ENCODE measurements at places on chromosomes 3 and 15.

- no peak for DNase-seq
Observed at GRCh38 chr15:100253640-100254039, 88.1 kb downstream of the ADAMTS17 start.

- peak; percentile 5 for DNase-seq
Observed at GRCh38 chr3:64488939-64489338, 198.9 kb downstream of the ADAMTS9 start.

DNA sequence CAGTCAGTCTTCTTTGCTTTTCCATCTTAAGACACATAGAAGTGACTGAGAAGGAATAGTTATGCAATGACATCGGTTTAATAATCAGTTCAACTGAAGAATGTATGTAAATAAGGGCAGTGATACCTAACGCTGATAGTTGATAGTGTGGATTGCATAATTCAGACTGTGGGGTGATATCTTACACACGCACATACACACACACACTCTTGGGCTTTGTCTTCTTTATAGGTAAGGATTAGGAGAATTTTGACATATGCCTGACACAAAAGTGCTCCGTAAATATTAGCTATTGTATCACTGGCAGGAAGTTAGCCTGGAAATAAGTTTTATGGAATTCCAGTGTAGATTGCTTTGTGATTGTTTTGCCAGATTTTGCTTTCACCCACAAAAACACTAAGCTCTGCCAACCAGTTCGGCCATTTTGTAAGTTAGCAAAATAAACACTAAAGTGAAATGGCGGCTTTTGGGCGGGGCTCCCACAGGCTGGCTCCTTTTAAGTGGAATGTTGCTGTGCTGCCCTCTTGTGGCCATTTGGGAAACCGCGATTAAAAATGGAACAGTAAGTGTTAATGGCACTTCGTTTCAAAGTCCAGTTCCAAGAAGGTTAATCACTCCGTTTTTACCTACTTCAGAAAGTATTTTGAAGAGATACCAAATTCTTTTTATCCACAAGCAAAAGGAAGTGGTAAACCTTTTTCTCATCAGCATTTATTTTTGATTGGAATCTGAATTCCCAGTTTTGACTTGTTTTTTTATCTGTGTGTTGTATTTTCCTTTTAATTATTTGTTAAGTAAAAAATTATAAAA lies 17.7 kb downstream of the CHD2 start:
- DNase-seq = peak; percentile 95

DNA sequence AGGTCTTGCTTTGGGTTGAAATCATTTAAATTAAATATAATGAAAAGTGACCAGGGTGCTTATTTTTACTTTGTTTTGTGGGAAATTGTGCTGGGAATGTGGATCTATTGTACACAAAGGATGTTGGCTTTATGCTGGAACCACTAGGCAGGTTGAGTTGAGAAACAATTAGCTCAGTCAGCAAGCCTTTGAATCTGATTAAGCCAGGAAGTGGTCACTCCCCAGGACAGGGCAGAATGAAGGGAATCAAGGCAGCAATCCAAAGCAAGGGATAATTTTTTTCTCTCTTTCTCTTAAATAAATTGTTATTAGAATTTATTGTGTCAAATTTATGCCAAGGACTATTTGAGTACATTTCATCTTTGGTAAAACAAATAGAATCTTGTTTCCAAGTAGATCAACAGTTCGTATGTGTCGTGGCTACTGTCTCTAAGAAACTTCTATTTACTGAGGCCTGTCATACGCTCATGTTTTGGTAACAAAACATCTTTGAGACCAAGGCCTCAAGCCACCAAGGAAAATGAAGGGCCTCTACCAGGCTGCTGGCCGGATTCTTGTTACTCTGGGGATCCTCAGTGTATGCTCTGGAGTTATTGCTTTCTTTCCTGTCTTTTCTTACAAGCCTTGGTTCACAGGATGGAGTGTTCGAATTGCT lies at the start of gene TMEM212:
TSS of gene TMEM212 (plus strand) at position 486 of the 655 bp plus-strand sequence. CDS start at position 521, 35 bp downstream.
- DNase-seq = no peak

GRCh38 chr3:47266709-47267489 lies 15.7 kb downstream of the KIF9 start:
- no peak for DNase-seq

GRCh38 chr3:187802928-187803259 lies 57.6 kb upstream of the BCL6 start:
- no peak for DNase-seq

DNA sequence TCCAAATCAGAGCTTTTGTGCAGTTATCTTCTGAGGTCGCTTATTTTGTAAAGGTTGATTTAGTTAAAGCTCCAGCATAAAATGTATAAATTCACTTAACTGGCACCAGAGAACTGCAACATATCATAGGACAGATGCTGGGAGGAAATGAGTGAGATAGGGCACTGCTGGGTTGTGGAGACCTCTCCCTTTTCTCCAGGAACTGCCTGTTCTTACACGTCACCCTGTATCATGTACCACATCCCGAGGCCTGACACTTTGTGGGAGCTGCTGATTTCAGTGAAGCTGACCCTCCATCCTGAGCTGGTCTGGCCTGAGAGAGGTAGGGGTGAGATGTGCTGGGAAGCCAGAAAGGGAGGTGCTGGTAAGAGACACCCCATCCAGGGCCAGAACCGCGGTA lies 213.8 kb upstream of the FEZF2 start:
- DNase-seq = no peak

DNA sequence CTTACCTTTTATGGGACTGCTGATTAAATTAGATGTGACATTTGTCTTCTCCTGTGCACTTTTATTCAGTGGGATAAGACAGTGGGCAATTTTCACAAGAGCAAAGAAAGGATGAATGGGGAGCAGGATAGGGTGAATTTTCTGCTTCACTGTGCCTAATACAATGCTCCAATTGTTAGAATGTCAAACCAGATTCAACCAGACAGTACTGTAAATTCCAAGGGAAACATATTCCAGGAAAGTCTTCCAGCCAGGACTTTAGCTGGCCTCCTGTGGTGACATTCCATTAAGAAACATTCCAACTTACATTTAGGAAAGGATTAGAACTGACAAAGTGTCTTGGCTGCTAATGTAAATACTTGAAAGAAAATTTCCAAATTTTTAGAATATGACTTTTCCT lies 100.1 kb upstream of the PROK2 start:
- no peak for DNase-seq

GRCh38 chr3:112504123-112504522 lies 4.9 kb upstream of the BTLA start:
- DNase-seq = no peak

DNA sequence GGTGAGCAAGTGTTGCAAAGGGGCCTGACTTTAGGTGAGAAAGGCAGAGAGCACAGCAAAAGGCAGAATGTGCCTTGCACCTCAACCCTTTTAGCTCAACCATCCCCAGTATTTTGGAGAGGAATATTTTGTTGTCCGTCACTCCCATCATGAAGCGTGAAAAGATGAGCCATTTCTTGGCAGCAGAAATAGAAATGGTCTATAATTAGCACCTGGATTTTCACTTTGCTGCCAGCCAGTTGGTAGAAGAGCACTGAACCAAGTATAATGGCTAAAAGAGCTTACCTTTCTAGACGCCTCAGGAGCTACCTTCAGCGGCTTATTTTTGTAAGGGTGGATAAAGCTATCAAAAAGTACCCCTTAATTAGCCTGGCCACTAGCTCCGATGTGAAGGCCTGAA lies 406.7 kb downstream of the OCA2 start:
- no peak for DNase-seq

DNA sequence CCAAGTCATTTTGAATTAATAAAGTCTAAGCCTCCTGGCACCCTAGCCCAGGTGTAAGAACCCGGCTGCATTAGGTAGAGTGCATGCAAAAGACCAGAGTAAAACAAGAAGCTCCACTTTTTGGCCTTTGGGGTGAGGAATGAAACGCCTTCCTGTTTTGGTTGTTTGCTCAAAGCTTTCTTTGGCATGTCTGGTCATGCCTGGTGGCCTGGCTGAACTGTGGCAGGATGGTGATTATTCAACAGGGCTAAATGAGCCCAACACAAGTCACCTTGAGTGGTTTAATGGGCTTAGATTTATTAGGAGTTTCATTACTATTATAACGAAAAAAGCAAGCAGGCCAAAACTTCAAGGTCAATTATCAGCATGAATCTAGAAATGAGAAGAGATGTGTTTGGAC lies 40.9 kb upstream of the LDHAL6B start:
- no peak for DNase-seq

DNA sequence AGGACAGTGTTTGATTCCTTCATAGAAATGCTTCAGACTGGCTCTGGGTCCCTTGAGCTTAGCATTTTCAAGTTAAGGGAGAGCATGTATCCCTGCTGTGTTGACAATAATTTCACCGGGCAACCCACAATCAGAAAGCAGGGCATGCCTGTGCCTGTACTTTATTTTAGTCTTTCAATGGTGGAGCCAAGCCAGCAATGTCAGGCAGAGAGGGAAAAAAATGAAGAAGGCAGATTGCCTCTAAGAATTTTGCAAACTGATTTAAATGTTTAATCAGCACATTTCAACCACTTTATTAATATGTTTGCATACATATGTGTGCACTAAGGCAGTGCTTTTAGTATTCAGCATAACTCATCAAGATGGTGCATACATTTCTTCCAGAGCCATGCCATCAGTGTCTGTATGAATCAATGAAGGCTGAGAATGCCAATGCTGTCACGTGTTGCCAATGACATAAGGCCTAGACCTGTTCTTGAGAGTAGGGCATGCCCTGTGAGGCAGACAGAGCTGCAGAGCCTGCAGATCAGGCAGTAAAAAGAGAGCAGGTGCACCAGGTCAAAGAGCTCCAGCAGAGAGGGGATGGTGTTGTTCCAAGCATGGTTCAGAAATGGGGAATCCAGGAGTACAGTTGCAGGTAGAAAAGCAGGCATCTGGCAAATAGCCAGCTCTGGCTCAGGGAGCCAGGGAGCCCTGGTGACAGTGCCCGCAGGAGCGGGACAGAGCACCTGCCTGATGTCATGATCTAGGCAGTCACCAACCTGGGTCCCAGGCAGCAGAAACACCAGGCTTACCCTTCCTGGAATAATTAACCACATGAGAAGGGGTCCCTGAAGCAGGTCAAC lies 508.5 kb downstream of the GABRG3 start:
- DNase-seq = no peak

DNA sequence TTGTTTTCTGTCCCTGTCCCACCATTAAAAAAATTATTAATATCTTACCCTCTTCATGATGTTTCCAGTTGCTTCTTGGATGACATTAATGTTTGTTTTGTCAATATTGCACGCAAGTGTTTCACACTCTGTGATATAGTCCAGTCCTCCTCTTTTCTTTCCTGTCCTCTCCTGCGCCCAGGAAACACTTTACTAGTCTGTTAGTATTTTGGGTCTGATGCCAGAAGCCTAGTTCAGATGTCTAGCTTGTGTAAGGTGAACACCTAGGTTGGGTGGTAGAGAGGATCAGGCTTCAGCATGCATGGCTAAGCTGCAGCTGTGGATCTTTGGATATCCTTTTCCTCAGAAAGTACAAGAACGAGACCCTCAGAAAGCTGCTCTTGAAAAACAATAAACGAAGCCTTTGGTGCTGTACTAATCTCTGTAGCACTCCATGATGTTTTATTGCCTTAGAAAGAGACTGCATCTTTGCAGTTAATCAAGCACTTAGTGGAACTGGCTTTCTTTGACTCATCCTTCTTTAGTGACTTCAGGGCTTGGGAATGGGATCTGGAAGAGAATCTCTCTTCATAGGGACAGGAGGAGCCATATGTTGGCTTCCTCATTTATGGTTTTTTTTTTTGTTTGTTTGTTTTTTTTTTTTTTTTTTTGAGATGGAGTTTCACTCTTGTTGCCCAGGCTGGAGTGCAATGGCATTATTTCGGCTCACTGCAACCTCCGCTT lies 253.4 kb downstream of the LPP start:
- DNase-seq = no peak

DNA sequence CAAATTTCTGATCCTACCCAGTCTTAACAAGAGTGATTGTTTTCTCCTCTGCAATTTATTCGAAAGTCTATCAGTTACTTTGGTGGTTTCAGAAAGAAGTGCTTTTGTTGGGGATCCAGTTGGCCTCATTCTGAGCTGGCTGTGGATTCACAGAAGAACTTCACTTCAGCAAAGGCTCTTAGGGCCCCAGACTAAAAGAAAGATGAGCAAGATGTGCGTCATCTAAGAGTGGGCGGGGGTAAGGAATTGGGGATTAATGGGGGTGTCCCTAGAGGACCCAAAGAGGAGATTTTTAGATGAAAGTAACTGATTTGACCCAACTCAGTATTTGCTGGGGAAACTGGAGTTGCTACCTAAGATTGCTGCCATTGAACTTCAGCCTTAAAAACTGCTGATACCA lies 63.9 kb upstream of the TSEN2 start:
- DNase-seq = no peak

DNA sequence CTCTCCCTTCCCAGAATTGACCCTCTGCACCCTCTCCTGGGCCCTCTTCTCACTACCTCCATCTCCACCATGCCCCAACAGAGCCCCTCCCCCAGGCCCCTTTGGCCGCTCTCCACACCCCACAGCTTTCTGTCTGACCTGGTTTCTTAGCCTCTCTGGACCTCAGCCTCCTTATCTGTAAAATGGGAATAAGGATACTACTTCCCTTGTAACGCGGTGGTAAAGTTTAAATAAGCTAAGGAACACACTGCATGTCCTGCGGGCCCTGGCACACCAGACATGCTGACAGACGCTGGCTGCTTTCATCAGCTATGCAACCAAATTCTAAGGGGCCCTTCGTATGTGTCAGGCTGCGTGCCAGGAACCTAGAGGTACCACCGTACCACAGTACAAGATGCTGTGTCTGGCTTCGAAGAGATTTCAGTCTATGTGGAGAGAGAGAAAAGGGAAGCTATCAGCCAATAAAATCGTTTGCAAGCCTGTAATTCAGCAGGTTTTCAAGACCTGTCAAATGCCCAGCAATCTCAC lies 777 bp upstream of the SLC51A start:
- no peak for DNase-seq

- no peak for DNase-seq
Observed at GRCh38 chr3:109413049-109413448, 75.7 kb upstream of the DPPA4 start.

DNA sequence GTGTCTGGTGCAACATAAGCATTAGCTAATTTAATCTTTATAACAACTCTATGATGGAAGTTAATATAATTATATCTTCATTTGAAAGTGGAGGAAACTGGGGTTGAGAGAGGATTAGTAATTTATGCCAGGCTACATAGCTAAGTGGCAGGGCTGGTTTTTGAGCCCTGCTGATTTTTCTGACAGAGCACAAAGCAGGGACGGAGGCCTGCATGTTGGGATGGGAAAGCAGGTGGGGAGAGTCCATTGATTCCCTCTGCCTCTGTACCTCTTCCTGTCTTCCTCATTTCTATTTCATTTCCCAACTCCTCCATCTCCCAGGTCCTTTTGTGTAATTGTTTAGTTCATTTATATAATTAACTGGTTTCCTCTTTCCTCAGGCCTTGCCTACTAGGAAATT lies 251.6 kb upstream of the ZPLD1 start:
- DNase-seq = no peak

- no peak for DNase-seq
Observed at GRCh38 chr3:37862219-37862902, 681 bp downstream of the CTDSPL start.

GRCh38 chr3:79564192-79564591 lies 203.6 kb downstream of the ROBO1 start:
- DNase-seq = no peak

- DNase-seq = no peak
Observed at GRCh38 chr15:23033979-23034378, 5.4 kb downstream of the TUBGCP5 start.
